ENCODE measurements at places on chromosomes 6 and 20.

- no peak for DNase-seq
Measured at GRCh38 chr6:54094293-54094692, 16.9 kb upstream of the MLIP start.

DNA sequence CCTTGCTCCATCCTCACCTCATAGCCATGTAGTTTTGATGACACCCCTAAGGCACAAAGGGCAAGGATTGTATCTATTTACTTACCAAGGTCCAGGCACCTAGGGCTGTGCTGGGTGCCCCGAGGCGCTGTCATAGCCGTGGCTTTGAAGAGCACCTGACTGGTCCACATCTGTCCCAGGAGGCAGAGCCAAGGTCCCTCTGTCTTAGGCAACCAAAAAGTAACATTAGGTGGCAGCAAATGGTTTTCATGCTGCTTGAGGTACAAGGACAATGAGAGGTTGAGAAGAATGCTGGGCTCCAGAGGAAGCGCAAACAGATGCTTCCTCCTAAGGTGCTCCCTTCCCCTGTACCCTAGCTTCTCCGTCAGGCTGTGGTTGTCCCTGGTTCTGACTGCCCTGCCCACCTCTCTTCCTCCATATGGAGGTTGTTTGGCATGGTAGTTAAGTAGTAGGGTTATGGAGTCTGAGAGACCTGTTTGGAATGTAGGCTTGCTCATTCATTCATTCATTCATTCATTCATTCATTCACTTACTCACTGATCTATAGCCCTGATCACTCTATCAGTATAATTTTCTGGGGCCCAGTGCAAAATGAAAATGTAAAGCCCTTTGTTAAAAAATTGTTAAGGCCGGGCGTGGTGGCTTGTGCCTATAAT lies 3.0 kb upstream of the UQCC2 start:
- no peak for DNase-seq

DNA sequence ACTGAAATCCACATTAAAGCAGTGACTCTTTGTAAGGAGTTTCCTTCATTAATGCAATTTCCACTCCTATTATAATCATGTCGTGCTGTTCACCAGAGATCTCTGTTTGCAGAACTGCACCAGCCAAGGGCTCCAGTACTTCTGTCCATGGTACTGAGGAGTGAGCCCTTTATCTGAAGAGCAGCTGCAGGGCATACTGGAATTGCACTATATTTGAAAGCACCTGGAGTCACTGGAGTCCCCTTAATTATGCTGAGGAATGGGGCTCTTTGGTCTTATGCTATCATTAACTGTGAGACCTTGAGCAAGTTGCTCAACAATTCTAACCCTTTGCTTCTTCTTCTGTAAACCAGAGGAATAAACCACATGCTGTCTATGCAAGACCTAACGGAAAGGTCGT lies 61.7 kb upstream of the NUP153 start:
- peak; percentile 50 for DNase-seq

DNA sequence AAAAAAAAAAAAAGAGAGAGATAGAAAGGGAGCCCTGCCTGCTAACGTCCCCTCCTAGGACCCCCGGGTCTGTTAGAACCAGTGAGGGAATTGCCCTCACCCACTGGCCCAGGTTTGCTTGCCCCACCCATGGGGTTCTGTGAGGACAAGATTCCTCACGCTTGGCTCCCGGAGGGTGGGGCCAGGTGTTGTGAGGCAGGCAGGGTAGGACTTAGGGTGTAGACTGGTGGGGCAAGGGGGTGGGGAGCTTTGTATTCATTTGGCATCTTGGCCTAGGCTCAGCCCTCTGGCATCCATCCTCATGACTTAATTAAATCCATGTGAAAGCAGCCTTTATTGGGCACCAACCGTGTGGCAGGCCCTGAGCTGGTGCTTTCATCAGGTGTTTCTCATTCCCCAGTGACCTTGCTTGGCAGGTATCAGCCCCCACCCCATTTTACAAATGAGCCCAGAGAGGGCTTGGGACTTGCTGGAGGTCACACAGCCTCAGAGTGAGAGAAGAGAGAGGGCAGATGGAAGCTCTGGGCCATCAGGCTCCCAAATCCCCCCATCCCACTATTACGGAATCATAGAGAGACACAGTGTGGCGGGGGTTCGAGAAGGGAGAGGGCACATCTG lies 19.0 kb downstream of the RAB44 start:
- DNase-seq, result no peak

GRCh38 chr6:115969930-115970273 lies 90.8 kb downstream of the FRK start:
- DNase-seq, result peak; percentile 60

GRCh38 chr6:113719064-113719463 lies 138.1 kb upstream of the MARCKS start:
- peak; percentile 53 for DNase-seq

DNA sequence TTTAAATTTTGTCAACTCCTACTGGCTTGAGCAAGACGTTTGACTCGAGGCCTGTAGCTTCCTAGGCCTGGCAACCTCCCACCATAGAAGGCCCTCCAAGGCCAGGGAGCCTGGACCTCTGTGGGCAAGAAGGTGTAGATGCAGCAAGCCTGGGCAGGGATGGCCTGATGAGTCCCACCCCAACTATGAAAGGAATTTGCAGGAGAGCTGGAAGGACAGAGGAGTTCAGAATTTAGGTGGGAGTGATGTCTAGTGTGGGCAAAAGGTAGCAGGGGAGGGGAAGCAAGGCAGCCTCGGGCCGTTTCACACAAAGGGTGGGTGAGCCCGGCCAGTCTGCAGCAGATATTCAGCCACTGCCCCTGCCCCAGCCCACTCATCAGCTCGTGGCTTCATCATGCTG lies 245.2 kb downstream of the CDH26 start:
- no peak for DNase-seq

DNA sequence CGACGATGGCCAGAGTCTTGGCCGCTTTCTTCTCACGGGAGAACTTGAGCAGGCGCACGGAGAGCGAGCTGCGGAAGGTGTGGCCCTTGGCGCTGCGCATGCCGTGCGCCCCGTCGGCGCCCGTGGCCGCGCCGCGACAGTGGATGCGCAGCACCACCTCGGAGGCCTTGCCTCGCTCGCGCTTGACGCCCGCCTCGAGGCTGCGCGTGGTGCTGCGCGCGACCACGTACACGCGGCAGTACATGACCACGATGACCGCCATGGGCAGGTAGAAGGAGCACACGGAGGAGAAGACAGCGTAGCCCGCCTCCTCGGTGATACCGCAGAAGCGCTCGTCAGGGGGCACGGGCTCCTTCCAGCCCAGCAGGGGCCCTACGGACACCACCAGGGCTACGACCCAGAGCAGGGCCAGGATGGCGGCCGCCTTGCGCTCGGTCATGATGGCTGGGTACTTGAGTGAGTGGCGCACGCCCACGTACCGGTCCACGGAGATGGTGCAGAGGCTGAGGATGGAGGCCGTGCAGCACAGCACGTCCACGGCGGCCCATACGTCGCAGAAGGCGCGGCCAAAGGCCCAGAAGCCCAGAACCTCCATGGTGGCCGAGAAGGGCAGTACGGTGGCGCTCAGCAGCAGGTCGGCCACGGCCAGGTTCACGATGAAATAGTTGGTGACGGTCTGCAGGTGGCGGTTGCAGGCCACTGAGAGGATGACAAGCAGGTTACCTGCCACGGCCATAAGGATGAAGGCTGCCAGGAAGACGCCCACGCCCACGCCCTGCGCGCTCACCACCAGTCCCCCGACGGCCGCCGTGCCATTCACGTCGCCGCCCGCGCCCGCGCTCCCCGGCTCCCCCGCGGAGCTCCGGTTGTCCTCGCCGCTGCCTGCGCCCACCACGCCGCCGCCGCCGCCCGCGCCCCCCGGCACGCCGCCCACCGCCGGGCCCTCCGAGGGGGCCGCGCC lies 232.8 kb upstream of the RNF24 start:
- DNase-seq, result no peak

DNA sequence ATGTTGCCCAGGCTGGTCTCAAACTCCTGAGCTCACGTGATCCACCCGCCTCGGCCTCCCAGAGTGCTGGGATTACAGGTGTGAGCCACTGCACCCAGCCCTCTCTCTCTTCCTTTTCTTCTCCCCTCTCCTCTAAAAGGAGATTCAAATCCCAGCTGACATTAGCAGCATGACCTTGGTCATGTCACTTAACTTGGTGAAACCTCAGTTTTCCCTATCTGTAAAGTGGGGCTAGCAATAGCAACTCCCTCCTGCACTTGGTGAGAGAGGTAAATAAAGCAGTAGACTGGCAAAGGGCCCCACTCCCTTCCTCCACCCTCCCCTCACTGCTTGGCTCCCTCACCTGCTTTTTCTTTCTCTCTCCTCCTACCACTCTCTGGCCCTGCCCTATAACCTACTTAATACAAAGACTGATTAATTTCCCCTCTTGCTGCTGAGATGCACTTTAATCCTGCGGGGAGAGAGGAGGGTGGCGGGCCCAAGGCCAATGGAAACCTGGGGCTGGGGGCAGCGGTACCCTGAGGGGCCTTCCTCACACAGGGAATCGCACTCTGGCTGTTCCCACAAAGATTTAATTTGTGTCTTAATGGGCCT lies 54.2 kb upstream of the ZFAND3 start:
- DNase-seq, result no peak

- no peak for DNase-seq
Measured at GRCh38 chr6:134341999-134342567, 24.2 kb upstream of the SGK1 start.

GRCh38 chr20:62186887-62187866 lies 4.3 kb downstream of the MTG2 start:
- DNase-seq, result peak; percentile 59

GRCh38 chr6:154041001-154041400 lies 2.0 kb downstream of the OPRM1 start:
- no peak for DNase-seq

GRCh38 chr6:54010340-54011276 lies 100.6 kb upstream of the MLIP start:
- DNase-seq, result peak; percentile 13

DNA sequence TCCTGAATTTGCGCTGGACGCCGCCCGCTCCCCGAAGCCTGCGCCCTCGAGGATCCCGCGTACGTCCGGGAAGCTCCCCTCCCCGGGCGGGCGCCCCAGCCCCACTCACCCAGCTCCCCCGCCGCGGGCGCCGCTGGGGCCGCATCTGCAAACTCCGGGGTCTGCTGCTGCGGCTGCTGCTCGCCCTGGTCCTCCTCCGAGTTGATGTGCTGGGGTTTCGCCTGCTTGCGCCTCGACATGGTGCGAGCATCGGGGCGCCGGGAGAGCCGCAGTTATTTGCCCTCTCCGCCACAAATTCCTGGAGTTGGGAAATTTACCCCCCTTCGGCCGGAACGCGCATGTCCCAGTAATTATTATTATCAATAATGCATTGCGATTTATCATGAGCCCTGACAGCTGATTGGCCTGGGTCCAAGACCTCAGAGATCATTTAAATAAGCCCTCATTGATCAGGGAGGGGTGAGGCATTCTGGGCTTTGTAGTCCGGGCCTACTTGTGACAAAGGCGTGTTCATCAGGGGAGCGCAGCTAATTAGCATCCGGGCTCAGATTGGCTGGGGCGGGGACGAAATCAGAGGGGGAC lies at the start of gene SALL4:
Gene SALL4, minus strand, starts transcription at position 352 of the 582 bp plus-strand sequence. Its CDS starts 113 bp downstream, at position 239.
- no peak for DNase-seq

GRCh38 chr6:8749465-8749864 lies 314.1 kb upstream of the SLC35B3 start:
- DNase-seq, result no peak

- no peak for DNase-seq
Measured at GRCh38 chr20:22071841-22072240, 366.4 kb downstream of the PAX1 start.

DNA sequence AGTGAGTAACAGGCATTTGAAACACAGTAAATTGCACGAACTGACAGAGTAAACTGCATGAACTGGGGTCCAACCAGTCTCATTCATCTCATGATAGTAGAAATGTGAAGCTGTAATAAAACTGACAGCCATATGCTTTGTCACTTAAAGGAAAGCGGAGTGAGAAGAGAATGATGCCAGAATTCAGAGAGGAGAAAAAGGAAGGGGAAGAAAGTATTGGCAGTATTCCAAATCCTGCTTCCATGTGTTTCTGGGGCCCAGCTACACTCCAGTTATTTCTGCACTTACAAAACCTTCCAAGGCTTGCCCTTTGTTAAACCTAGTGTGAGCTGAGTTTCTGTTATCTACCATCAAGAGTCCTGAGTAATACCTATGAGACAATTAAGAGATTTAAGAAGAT lies 17.2 kb downstream of the SNX14 start:
- peak; percentile 50 for DNase-seq

- DNase-seq, result no peak
Measured at GRCh38 chr6:69027861-69028260, 392.8 kb downstream of the ADGRB3 start.
